Inflammatory macrophage treated with lipopolysaccharide for 4 hours (primary cell): ENCODE measurements at places on chromosomes 12 and 14.

- no peak for DNase-seq
Observed at GRCh38 chr12:130922511-130922953, 31.2 kb upstream of the ADGRD1 start.

DNA sequence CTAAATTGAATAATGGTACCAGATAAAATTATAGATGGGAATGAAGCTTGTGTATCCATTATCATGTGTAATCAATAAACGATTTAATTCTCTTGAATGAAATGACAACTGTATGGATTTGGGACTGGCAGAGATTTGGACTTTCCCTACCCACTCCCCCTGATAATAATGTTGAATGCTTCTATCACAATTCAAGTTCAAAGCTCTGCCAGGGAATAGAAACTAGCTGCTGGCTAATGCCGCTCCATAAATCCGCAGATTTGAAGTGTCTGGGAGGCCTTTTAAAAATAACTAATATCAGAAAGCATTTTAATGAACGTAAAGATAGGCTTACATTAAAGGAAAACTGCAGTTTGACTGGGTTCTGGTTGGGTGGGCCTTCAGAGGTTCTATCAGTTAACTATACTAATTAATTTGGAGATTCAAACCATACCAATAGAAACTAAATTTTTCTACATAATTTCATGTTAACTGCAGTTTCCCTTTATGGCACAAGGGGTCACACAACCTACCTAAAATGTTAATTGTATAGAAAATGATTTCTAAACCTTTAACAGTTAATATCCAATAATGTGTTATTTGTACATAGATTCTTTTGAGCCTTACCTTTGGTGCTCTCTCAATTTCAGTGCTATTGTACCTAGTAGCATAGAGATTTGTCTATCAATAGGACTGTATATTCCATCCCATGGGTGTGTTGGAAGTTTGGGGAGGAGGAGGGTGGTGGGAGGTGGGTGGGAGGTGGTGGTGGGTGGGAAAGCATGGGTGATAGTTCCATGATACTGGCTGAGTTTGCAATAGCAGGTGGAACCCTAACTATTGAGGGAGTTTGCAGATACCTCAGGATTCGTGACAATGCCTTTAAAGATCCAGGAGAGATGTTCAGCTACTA, 4.9 kb downstream of the HNRNPA1 start:
- peak; percentile 32 for DNase-seq

- no peak for DNase-seq
Observed at GRCh38 chr12:67929384-67929772, 59.9 kb upstream of the IFNG-AS1 start.

- no peak for DNase-seq
Observed at GRCh38 chr14:87813686-87814085, 179.3 kb downstream of the GALC start.

DNA sequence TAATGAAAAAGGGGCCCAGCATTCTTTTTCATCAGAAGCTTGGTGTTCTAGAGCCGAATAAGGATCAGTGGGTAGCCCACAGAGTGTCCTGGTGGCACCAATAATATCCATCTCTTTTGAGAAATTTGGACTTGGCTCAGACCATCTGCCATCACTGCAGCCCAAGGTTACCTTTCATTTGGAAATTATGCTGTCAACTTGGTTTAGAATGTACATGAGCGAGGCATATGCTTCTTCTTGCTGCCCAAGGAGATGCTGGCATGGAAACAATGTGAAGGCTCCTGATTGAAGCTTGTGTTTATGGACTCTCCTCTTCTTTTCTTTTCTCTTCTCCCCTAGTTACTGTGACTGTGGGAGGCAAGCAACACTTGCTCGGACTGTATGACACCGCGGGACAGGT, 50.0 kb downstream of the GPHB5 start:
- no peak for DNase-seq

DNA sequence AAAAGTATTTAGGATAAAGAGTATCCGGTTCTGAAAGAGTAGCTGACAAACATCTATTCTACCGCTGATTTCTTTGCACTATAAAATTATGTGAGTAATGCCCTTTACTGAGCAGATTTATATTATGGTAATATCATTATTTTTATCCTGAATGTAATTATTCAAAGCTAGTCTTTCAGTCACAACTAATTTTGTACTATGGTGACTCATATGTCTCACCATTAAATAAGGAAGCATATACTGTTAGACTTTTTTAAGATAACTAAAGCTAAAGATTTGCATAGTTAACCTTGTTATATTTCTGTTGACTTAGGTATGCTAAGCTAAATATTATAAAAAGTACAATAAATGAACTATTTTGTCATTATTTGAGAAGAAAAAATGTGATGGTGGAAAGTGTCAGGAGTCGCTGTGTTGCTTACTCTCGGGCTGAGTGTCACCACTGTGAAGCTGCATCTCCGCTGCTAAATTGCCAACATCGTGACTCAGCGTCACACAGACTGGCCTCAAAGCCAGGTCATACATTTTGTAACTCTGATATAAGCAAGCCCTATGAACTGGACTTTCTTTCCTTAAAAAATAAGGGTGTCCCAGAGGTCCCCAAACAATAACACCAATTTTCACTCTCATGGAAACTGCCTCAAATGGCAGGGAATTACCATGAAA, 69.1 kb upstream of the SSTR1 start:
- no peak for DNase-seq

- no peak for DNase-seq
Observed at GRCh38 chr14:63147018-63147417, 57.2 kb upstream of the RHOJ start.

DNA sequence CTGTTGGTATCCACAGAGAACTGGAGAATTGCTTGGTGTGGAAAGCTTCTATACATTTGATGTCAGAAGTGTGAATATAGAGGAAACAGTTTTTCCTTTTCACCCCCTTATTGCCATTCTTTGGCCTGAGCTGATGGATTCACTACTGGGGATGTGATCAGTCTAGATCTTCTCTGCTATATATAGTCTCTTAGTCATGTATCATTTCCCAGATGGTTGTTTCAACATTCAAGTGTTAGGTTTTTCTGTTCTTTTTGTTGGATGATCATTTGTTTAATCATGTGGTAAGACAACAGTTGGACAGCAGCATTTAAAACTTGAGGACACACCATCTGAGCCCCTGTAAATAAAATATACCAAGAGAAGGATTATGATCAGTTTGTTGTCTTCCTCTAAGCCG, 29.6 kb downstream of the TMX1 start:
- DNase-seq, result no peak
